ENCODE measurements at places on chromosomes 4 and X.

- DNase-seq = no peak
These were observed 735 bp upstream of the GABRE start for GRCh38 chrX:151975228-151975593.

GRCh38 chr4:71663780-71664179, 120.1 kb downstream of the GC start:
- DNase-seq = no peak

DNA sequence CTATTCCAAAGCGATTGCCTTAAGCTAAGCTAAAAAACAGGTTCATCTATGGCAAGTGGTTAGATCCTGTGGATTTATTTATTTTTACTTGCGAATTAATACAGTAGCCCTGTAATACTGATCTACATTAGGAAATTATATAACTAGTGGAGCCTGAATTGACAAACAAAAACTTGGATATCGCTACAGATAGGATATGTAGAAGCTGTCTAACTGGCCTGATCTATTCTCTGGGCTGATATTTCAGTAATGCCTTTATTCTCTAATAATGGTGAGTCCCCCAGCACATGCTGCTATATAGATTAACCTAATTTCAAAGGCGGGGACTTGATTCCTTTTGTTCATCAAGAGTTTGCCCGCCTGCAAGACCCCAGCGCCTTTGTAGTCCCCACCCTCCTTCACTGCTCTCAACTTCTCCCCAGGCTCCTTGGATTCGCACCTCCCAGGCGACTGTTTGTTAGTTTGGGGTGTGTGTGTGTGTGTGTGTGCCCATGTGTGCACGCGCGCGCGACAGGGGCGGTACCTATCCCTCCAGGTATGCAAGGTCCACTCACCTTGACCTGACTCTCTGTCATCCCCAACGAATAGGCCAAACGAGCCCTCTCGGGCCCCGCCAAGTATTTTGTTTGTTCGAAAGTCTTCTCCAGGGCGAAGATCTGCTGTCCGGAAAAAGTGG, 3.8 kb downstream of the NKX6-1 start:
- DNase-seq = no peak

- DNase-seq = no peak
These were observed 29.3 kb upstream of the RXFP1 start for GRCh38 chr4:158492391-158492790.

- peak; percentile 21 for DNase-seq
These were observed 44.1 kb downstream of the DTHD1 start for GRCh38 chr4:36325499-36325898.

DNA sequence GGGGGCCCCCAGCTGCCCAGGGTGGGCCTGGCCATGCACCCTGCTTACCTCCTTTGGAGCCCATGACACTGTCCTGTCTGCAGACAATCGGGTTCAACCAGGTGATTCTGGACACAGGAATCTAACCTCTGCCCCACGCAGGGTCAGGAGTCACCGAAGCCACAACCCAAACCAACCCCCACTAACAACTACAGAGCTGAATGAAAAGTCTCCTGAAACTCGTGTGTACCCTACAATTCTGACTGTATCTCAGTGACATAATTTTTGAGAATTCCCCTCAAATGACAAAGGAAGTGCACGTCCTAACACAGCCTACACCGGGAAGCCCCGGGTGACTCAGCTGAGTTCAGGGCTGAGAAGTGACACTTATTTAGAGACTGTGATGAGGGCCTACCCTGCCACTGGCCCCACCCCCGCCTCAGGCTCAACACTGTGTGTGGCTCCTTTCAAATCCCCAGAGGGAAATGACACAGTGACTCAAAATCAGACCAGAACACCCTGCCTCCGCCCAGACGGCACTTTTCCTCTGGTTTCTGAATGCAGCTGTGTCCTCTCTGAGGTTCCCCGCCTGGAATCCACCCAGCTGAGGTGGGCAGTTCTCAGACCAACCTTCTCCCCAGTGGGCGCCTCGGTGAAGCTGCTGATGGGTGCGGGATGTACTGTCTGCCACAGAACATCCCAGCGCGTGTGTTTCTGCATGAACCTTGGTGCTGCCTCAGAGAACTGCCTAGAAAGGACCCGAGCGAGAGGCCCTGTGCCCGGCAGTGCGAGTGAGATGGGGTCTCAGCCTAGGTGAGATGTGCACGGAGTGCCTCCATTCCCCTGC, 9.9 kb downstream of the TNIP2 start:
- peak; percentile 86 for DNase-seq

DNA sequence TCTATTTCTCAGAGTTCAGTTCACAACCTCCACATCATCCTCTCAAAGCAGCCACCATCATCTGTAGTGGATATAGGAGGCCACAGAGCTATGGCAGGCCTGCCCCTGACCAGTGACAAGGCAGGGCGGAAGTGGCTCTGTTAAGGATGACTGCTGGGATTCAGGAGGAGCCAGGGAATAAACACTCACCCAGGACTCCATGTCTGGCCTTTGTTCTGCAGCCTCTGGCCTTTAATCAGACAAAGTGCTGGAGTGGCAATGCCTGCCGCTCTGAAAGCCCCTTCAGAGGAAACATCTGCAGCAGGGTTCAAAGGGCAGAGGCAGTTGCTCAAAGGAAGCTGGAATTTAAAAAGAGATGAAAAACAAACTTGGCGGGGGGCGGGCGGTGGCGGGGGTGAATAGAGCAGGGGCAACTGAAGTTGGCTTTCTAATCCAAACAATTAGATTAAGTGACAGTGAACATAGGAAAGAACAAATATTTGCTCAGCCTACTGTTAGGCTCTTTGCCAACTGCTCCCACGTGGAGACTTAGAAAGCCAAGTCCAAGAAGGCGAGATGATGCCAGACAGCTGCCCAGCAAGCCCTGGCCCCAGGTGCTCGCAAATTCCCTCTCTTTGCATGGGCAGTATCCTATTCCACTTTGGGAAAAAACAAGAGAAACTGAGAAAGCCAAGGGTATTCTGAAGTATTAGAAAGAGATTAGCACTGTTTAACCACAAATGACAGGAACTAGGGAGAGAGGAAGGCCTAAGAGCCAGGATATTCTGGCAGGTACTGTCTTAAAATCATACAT, 5.5 kb downstream of the MPP1 start:
- DNase-seq = peak; percentile 98

DNA sequence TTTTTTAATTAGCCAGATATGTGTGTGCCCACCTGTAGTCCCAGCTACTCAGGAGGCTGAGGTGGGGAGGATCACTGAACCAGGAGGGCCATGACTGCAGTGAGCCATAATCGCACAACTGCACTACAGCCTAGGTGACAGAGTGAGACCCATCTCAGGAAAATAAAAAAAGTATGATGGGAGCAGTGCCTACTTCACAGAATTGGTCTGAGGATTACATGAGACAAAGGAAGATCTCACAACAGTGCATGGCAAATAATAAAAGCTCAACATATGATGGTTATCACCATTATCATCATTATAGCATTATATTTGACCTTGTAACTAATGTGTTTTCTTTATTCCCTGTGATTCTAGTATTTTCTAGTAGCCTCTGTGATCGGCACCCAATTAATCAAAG, 19.9 kb upstream of the DCHS2 start:
- DNase-seq = no peak

DNA sequence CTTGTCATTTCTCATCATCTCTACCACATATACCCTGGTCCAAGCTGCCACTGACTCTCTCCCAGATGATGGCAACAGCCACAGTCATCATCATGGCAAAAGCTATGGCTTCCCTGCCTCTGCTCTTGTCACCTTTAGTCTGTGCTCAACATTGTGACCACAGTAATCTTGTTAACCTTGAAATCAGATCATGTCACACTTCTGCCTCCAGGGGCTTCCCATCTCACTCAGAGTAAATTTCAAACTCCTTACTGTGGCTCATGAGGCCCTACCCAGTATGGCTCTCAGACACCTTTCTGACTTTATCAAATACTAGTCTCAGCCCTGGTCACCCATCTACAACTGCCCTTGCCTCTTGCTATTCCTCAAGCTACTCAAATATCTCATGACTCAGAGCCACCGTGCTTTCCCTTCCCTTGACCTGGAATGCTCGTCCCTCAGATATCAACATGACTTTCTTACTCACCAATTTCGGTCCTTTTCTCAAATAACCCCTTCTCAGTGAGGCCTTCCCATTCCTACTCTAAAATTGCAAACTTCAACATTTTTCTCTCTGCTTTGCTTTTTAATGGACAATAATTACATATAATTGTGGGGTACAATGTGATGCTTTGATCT, 41.1 kb upstream of the STIM2 start:
- DNase-seq = no peak

DNA sequence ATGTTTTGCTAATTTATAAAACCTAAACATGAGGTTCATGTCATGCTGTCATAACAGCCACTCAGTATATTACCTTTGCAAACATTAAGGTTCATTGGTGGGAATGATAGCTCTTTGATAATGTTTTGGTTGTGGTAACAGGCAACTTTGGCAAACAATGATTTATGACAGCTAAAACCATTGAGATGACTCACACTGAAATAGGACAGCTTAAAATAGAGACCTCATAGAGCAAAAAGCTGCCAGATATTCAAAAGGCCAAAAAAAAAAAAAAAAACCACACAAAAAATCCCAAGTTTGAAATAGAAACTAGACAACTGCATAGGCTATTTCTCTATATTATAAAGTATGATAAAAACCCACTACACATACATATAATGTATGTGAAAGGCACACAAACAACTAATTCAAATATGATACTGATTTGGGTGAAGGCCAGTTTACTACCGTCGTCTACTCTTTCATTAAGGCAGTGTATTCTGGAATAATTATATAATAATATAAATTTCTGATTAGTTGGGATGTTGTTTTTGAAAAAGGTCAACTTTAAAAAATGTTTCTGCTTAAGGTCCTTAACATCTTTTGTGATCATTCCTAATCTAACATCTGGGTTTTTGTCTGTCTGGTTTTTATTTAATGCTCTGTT, 646.0 kb upstream of the PITX2 start:
- DNase-seq = peak; percentile 45

DNA sequence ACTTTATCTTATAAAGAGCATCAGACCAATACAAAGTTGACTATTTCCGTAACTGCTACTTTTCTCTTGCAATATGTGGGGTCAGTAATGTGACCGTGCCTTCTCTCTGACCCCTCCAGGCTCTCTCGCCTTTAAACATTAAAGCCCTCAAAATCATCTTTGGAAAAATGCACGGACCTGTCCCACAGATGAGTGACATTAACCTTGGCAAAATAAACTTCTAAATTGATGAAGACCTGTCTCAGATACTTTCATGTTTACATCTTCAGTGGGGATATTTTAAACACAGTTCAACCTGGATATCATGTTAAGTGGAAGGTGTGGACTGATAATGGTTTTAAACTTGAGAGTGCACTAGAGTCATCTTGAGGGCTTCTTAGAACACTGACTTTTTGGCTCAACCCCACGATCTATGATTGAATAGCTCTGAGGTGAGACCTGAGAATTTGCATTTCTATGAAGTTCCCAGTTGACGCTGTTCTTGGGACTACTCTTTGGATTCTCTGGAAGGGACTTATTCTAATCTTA, 26.7 kb upstream of the CXCL3 start:
- no peak for DNase-seq

GRCh38 chr4:123325241-123325681, 71.3 kb upstream of the SPRY1 start:
- DNase-seq = no peak

GRCh38 chr4:40559585-40560465, 69.8 kb downstream of the RBM47 start:
- DNase-seq = no peak

GRCh38 chrX:38657562-38657961, 96.2 kb downstream of the TSPAN7 start:
- no peak for DNase-seq

GRCh38 chrX:13471269-13471668, 98.1 kb upstream of the EGFL6 start:
- no peak for DNase-seq

GRCh38 chr4:8704632-8705031, 112.1 kb downstream of the CPZ start:
- DNase-seq = no peak

GRCh38 chrX:6225911-6226595, 2.6 kb downstream of the NLGN4X start:
- no peak for DNase-seq

- DNase-seq = no peak
These were observed 223.0 kb upstream of the GPC4 start for GRCh38 chrX:133638285-133638684.

DNA sequence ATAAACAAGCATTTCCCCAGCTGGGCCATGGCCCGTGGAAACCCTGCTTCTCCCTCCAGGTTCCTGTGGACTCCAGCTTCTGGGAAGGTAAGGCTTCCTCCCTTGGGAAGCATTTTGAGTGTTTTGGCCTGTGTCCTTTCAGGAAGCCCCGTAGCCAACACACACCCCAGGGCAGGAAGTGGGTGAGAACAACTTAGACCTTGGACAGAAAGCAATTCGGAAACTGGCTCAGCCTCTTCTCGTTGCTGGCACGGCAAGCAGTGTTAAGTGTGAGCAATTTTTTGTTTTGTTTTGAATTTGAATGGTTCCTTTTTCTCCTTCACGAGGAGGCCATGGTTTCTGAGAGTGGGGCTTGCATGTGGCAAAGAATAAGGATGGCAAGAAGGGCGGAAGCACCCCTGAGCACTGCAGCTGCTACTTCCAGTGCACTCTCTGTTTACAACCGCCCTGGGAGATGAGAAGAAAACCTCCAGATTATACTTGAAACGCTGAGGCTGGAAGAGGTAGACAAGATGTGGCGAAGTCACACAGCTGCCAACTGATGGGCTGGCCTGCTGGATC, 14.1 kb upstream of the CYTL1 start:
- DNase-seq = no peak

DNA sequence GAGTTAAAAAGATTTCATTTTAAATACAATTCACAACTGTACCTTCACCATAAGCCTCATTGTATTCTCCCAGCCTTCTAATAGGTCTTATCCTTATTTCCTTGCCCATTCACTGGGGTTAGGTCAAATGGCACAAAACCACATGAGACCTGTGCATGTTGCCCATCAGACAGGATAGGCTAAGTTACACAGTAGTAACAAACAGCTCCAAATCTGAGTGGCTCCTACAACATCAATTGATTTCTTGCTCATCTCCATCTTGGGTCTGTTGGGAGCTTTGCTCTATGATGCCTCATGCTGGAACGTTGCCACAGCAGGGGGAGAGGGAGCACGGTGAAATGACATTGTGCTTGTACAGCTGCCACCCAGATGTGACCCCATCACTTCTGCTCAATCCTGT, 70.6 kb downstream of the DHX15 start:
- DNase-seq = peak; percentile 29

GRCh38 chr4:163157157-163157556, 9.5 kb downstream of the NAF1 start:
- no peak for DNase-seq

DNA sequence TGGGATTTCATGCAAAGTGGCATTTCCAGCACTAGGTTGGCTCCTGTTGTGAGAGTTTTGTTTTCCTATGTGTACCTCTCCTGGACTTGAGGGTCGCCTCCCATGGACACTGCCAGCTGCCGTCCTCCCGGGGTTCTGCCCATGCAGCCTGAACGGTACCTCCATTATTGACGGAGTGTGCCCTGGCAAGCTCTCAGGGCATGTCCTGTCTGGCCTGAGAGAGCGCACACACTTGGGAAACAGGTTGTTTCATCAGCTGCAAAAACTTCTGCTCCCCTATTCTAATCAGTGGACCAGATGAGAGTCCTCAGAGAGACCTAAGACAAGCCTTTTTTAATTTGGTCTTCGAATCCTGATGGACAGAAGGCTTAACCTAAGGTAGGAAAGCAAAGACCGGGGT, 56.6 kb upstream of the HOPX start:
- DNase-seq = no peak

- no peak for DNase-seq
These were observed 42.7 kb downstream of the CCNG2 start for GRCh38 chr4:77199701-77200100.
